ENCODE measurements at places on chromosomes 1 and 21. TPM values are rescaled to one million over a fixed set of nuclear protein-coding genes. Genes with fewer than 3 reads are reported as not detected.

- peak; percentile 41 for DNase-seq
Measured at GRCh38 chr1:32337855-32338636, 2.0 kb upstream of the MARCKSL1 start.

Gene SPRR2A
- not detected for total RNA-seq

DNA sequence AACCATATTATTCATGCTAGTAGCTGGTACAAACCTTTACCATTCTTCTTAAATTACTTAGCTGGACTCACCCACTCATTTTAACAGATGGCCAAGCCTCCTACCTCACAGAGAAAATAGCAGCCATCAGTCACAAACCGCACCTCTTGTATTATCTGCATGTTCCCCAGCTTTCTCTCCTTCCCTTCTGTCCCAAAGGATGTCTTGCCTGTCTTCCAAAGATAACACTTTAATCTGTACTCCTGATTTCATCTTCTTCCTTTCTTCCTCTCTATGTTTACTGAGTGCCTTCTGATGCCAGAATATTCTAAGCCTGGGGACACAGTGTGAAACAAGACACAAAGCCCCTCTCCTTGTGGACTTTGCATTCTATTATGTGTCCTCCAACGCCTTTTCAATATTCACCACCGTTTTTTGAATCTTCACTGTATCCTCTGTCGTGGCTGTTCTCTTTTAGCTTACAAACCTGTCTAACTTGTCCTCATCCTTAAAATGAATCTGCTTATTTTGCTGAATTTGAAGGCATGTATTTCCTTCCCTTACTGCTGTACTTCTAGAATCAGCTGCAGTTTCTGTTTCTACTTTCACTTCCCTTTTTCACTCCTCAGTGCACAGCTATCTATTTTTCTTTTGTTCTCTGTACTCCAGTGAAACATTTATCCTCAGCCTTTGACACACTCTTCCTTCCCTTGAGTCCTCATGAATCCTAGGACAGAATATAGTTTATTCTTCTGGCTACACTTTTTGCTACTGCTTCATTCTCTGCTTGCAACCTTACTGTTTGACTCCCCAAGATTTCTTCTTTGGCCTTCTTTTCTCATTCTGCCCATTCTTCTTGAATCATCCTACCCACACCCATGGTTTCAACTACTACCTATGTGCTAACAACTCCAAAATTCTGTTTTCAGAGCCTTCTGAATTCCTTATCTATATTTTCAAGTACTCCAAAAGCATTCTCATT lies 216.9 kb upstream of the SAMSN1 start:
- peak; percentile 29 for DNase-seq

- DNase-seq: no peak
Measured at GRCh38 chr21:45261093-45261492, 26.6 kb downstream of the POFUT2 start.

Gene ANXA9
- not detected for total RNA-seq

DNA sequence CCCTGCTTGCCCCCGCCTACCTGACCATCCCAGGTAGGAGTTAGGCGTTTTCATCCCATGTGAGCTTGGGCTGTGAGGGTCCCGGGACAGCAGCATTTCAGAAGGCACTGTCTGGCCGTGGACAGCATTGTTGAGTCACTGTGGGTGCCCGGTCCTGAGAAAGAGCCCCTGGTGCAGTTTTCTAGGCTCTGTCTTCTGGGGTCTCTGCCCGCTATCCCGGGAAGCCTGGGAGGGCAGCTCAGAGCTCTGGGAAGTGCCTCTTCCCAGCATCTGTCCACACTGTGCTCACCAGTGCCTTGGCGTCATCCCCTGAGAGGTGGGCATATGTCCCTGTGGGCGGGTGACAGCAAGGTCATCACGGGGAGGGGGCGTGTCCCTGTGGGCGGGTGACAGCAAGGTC lies 11.4 kb upstream of the ZNF669 start:
- no peak for DNase-seq

DNA sequence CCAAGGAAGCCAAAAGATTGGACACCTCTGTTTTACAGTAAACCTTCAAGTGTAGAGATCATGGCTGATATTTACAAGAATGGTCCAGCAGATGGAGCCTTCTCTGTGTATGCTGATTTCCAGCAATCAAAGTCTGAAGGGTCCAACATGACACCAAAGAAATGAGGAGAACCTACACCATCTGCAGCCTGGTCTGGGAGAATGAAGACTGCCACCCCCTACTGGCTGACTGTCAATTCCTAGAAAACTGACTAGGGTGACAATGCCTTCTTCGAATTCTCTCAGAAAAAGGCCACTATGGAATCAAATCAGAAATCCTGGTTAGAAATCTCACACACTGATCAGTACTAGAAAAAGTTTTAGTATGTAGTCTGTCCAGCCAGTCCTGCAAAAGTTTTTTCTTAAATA lies 83.3 kb downstream of the CDC42BPA start:
- peak; percentile 7 for DNase-seq

Gene FCMR
- total RNA-seq: 178 TPM

DNA sequence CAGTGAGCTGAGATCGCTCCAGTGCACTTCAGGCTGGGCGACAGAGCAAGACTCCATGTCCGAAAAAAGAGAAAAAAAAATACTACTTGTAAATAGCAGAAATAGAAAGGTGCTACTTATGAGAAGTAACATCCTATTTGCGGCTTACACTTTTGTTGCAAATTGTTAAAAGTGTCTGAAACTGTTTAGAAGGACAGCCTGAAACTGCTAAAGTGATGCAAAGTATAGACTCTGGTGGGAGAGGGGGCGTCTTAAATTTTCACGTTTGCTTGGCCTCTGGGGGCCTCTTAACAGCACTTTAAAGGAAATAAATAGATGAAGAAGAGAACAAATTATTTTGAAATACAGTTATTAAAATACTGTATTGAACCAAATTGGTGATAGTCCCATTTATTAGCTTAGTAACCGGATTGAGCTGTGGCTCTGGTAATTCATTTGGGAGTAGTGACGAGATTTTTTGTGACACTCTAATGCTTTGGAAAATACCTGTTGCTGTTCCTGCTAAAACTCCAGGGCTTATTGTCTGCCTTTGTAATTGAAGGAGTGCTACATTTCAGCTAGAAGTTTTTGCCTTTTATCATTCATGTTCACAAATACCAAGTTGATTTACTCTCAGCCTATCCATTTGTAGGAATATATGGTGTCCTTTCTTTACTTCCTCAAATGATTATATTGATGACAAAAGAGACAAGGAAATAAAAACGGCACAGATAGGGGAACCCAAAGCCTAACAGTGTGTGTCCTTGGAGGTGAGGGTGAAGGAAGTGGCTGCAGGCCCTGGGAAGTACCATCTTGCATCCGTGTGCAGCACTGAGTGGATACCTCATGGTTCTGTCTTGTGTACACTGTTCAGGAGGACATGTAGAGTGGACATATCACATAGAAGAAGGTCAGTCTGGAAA lies 6.2 kb downstream of the PKNOX1 start:
- no peak for DNase-seq

DNA sequence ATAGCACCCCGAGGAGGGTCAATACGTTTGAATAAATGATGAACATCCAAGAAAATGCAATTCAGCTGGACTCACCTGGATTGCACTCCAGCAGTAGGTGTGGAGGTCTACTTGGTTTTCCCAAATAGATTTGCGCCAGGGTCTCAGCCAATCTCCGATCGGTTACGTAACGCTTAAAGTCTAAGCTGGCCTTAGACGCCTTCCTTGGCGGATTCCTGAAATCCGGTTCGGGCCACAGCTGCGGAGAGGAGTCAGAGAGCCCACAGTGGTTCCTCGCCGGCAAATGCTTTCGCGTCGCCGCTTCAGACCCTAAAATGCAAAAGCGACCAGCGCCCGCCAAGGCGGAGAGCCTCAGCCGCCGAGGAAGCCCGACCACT lies 322 bp downstream of the TFB2M start:
- no peak for DNase-seq

DNA sequence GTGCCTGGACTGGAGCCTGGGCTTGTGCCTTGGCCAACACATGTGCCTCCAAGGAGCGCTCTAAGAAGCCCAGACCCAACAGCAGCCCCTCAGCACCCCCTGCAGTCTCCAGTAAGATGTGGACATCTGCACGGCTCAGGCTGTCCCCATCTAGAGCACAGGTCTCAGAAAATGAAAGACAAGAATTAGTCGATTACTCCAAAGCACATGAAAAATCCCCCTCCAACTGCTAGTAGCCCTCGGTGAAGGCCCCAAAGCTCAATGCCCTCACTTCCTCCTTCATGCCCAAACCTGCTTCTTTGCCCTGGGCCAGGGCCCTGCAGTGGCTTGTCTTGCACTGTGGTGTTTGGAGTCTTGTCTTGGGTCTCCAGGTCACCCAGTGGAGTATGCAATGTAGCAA lies 21.9 kb upstream of the ERO1B start:
- peak; percentile 33 for DNase-seq

Gene STPG1
- total RNA-seq: 0.87 TPM

DNA sequence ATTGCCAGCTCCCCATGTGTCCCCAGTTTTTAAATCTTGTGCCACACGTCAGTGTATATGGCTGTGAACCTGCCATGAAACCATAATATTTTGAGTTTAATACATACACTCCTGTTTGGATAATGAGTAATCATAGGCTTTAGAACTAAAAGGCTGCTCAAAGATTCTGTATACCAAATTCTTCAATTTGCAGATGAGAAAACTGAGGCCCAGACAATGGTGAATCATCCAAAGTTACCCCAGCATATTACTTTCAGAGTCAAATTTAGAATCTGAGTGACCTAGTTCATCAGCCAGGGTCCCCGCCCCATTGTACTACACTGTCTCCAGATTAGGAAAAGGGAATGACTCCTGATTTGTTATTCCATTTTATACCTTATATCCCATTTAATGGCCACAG lies 224.6 kb downstream of the FGGY start:
- DNase-seq: no peak

DNA sequence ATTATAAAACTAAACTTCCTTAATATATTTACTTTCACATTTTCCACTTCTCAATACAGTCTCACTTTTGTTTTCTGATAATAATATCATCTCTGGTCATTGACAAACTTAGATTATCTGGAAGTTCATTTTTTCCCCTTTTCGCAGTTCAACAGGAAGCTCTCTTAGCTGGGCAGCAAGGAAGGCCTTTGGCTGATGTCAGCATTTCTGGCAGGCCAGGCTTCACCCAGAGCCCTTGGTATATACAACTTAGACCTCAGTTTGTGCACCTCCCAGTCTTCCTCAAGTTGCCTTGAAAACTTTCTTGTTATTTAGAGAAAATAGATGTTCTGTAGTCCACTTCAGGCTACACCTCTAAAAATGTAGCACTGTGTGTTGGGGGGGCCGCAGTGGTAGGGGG lies 1103.6 kb downstream of the AMY1C start:
- no peak for DNase-seq

GRCh38 chr1:183039985-183040447 lies 16.8 kb downstream of the LAMC1 start:
- no peak for DNase-seq
